NCI-H1092 (cell line): ENCODE measurements at places on chromosomes 3 and 15.

GRCh38 chr3:66280304-66280703, 59.5 kb downstream of the SLC25A26 start:
- no peak for DNase-seq

GRCh38 chr3:17057321-17057720, 172.6 kb downstream of the PLCL2 start:
- no peak for DNase-seq

DNA sequence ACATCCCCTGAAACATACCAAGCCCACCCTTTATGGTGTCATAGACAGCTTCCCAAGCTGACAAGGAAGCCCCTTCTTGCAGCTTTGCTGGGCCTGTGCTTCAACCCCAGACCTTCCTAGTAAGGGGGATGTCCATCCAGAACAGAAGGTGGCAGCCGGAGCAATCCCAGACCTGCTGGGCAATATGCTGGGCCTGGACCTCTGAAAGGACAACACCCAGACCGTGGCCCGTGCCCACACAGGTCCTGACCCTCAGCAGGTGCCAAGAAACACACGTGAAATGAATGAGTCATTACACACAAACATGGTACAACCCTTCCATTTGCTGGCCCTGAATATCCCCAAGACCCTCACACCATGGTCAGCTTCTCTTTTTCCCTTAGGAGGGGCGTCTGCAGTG, 19.8 kb upstream of the VILL start:
- DNase-seq = no peak

DNA sequence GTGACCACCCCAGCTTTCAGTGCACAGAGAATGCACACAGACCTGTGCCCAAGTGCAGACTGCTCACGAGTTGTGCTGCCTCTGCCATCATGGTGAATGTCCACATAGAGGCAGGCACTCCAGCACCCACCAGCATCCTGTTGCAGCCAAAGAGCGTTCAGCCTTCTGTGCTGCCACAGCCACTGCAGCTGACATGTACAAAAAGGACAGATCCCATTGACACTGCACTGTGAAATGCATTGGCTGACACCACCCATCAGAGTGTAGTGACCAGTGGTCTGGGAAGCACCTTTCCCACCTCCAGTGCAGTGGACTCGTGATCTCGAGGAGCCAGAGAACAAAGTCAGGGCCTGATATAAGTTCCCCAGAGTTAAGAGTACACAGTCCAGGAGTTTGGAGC, 260.3 kb downstream of the RAP2B start:
- no peak for DNase-seq

GRCh38 chr3:82596805-82597204, 835.4 kb upstream of the GBE1 start:
- DNase-seq = no peak

DNA sequence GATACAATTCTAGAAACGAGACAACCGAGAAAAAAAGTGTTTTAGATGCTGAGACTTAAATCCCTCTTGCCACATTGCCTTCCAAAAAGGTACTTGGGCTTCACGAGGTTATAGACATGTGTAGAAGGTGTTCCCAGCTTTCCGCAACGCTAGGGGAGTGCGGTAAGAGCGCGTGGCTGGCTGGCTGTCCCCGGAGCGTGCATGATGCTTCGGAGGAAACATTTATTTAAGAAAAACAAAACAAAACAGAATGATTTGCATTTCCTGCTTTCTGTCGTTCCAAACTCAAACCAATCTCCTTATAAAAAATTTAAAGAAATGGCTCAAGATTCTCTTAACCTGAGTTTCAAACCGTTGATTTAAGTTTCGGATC, 841 bp downstream of the SLC6A20 start:
- no peak for DNase-seq

DNA sequence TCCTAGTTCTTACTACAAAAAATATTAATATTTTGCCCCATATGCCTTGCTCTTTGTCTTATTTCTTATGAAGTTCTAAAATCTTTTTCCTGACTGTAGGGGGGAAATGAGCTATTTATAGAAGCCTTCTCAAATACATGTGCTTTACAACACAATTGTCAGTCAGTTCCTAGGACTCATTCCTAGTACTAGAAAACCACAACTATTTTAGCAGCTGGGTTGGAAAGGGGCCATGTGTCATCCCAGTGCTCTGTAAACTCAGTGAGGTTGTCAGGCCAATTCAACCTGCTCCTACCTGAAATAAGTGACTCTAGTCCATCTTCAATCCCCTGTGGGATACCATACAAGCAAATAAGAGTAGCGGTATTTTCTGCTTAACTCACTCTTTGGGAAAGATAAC, 153.8 kb downstream of the ULK4 start:
- no peak for DNase-seq

GRCh38 chr3:152671446-152672319, 163.2 kb upstream of the P2RY1 start:
- no peak for DNase-seq

GRCh38 chr15:77568973-77569728, 63.6 kb downstream of the LINGO1 start:
- DNase-seq = peak; percentile 7

DNA sequence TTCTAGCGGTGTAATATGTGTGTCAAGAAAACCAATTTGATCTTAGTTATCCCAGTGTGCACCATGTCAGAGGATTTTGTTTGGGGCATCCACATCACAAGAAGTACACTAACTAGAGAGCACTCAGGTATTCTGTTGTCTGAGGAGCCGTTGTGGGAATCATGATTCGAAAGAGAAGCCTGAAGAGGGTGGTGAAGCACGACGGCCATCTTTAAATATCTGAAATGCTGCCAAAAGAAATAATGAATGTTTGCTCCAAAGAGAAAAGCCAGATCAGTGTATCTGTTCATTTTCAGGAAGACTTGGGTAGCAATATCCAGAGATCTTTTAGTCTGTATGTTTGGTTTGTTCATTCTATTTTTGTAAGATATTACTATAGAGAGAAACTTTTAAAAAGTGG, 180.7 kb downstream of the KLHL25 start:
- DNase-seq = no peak

DNA sequence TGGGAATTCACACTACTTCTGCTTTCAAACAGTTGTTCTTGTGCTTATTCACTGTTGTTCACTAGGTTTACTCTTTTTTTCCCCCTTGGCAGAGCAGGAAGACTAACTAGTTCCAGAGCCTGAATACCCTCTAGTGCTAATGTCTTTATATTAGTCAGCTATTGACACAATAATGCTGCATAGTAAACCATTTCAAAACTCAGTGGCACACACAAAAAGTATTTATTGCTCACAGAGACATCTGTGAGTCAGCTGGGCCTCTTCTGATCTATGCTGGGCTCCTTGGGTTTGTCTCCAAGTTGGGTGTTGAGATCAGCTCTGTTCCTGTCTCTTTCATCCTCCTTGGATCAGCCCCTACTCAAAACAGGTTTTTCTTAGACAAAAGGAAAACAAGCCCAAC, 51.1 kb downstream of the RSRC1 start:
- DNase-seq = no peak

DNA sequence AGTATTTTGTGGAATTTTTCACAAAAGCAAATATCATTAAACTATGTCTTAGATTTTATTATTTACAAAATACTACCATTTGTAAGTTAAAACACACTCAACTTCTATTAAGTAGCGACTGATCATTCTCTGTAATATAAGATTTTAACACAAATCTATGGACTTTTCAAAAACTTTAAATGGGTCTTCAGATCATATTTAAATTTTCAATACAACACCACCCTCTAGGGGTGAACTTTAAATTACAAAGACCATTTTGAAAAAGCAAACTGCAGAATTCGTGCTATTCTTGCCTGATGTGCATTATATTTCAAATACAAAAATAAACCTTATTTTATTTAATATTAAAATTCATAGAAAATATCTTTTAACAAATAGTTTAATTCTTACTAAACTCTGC, 8.2 kb upstream of the VGLL4 start:
- no peak for DNase-seq

GRCh38 chr15:71364117-71364584, 248.9 kb downstream of the THSD4 start:
- DNase-seq = no peak

- no peak for DNase-seq
Measured at GRCh38 chr3:45312836-45313493, 75.4 kb upstream of the LARS2 start.

DNA sequence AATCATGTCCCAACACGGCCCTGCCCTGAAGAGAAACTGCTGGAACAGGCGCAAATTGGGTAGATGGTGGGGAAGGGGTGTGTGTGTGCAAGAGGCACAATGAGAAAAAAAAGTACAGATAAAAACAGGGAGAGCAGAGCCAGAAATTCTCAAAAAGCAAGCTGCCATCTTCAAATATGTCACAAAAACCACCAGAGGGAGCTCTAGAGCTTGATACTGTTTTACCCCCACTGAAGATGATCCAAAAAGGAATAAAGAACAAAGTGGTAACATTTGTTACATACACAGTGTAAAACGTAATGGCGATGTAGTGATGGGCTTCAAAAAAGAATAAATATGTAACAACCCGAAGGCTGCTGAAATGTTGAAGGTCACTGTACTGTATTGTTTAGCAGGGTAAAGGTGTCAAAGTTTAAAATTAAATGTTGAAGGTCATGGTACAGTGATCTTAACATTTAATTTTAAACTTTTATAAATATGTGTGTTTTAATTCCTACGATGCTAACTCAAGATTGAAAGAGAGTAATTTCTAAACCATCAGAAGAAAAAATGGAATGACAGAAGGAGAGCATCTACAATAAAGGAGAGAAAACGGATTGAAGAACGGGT, 6.0 kb downstream of the SNRPA1 start:
- peak; percentile 9 for DNase-seq

DNA sequence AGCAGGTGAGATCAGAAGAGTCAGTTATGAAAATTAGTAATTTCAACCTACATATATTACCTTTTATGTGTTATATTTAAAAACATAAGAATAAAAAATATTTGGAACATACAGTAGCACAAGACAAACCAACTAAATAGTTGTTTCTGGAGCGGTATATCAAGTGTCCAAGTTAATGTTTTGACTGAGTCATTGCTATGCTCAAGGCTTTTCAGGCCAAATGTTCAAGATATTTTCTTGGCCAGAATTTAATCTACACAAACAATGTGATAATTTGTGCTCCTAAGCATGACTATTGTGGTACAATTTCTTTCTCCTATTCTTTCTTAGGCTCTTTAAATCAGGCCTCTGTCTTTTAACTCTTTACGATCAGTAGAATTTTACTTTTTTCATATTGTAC, 412.4 kb downstream of the RAP2B start:
- DNase-seq = no peak

- no peak for DNase-seq
Measured at GRCh38 chr3:64405211-64405835, 180.1 kb upstream of the PRICKLE2 start.

- no peak for DNase-seq
Measured at GRCh38 chr3:18237251-18238005, 187.7 kb downstream of the SATB1 start.

DNA sequence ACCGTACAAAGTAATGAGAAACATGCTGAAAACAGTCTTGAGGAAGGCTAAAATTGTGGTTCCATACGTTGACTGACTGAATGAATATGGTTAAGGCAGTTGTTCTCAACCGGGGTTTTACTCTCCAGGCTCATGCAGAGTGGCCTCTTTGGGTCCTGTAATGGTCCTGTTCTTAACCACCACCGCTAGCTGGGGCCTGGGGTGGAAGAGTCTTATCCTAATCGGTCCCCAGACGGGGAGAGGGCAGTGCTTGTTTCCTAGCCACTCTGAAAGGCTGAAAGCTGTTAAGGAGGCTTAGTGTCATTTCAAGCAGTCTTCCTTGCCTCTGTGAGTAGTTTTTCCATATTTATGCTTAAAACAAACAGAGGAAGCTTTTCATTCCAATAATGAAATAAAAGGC, 32.0 kb downstream of the SELENOT start:
- no peak for DNase-seq

DNA sequence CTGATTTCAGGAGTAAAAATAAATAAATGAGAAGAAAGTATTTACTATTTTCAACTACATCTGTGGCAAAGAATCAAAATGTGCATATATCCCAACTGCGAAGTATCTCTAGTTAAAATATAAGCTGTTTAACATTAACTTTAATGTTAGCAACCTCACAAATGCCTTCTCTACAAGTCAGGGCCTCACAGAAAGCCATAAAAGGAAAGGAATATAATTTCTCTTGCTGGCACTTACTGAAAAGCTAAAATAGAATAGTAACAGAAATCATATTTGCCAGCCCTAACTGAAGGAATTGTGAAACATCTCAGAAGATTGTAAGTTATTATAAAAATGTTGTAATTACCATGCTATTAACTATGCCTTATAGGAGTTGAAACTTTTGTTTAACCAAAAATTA, 65.1 kb upstream of the MBNL1 start:
- no peak for DNase-seq

- no peak for DNase-seq
Measured at GRCh38 chr3:122353893-122354401, 28.9 kb downstream of the CSTA start.

GRCh38 chr3:126526668-126527005, 2.7 kb downstream of the CHST13 start:
- DNase-seq = no peak

- no peak for DNase-seq
Measured at GRCh38 chr3:17915341-17915740, 172.9 kb upstream of the TBC1D5 start.

GRCh38 chr3:13085081-13085845, 12.0 kb upstream of the IQSEC1 start:
- no peak for DNase-seq

DNA sequence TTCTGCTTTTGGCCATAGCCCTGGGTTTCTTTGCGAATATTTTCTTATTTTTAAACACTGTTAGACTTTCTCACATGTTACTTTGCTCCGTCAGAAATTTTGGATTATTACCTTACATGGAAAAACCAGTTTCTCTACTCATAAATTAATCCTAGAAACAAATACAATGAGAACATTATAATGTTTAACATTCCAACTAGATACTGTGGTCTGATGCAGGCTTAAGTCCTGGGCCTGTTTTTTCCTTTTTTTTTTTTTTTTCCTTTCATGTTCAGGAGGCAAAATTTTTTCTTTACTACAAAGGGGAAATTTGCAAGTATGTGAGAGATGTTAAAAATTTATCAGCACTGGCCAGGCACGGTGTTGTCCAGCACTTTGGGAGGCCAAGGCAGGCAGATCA, 28.9 kb downstream of the POPDC2 start:
- DNase-seq = no peak

- DNase-seq = no peak
Measured at GRCh38 chr3:126432361-126433104, 37.8 kb downstream of the CFAP100 start.

DNA sequence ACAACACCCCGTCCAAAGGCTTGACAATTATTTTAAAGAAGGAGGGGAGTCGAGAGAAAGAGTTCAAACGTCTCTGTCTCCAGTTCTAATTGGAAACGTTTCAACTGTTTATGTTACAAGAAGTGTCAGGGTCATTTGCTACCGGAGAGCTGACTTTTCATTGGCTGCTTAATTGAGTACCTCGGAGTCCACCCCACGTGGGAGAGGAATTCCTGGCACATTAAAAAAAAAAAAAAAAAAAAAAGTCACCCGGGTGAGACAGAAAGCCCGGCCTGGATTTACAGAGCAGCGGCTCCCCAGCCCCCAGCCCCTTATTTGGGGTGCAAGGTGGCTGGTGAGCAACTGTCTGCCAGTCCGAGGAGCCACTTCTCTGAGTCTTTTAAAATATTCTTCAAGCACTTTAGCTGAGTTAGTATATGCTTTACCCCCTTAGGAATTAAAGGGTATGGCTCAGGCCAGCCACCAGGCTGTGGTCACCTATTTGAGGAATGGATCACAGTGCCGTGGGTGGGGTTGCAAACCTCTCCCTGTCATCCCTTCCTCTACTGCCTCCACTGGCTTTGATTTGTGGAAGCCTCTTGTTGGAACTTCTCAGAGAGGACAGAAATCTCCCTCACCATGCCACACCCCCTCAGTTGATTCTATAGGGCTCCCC, 3.9 kb upstream of the TLE3 start:
- DNase-seq = peak; percentile 67
